ENCODE measurements at places on chromosomes 12 and 14.

- no peak for DNase-seq
These were observed 130.3 kb upstream of the FUT8 start for GRCh38 chr14:65281991-65282895.

GRCh38 chr14:57818511-57818910 lies 47.4 kb downstream of the SLC35F4 start:
- no peak for DNase-seq

- DNase-seq, result no peak
These were observed 3.1 kb upstream of the ATF7IP start for GRCh38 chr12:14362352-14362751.

DNA sequence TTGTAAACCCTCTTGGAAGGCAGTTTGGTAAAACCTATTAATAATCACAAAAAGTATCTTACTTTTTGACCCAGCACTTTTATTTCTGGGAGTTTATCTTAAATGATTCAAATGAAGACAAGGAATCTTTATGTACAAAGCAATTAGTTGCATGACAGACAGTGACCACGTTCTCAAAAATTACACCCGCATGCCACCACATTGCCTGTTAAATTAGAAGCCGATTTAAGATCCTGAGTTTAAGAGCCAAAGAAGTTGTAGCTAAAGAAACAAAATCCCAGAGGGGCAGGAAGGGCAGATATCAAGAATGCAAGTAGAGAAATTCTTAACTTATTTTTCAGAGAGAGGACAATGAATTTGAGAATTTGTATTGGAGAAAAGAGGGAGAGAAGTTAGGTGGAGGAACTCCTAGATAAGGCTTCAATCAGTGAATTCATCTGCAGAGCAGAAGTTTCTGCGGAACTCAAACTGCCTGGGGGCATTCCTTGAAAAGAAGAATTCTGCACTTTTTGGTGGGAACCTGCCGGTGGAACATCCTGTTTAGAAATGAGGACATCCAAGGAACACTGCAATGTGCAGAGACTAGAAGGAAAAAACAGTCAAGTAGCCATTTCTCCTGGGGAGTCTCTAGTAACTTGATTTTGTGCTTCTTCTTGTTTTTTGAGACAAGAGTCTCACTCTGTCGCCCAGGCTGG lies 1.1 kb upstream of the RIOX1 start:
- DNase-seq, result no peak

- DNase-seq, result no peak
These were observed 14.6 kb upstream of the SP1 start for GRCh38 chr12:53365245-53365904.

- DNase-seq, result no peak
These were observed 31.7 kb downstream of the KLRK1 start for GRCh38 chr12:10358131-10358530.

GRCh38 chr12:116630762-116631161 lies 71.6 kb downstream of the MAP1LC3B2 start:
- no peak for DNase-seq

DNA sequence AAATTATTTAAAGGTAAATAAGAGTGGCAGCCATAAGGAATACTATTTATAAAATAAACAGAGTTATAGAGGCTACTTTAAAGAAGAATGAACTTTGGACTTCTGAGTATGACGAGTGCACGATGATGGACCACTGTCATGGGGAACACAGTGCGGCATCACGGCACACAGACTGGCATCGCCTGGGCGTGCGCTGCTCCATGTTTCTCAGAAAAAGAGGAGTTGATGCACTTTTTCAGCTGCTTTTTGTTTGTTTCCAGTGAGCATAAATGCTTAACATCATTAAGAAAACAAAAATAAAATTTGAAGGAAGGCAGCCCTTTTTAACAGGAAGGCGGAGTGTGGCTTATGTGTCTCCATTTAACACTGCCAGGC lies 23.3 kb upstream of the EAPP start:
- no peak for DNase-seq

- no peak for DNase-seq
These were observed 5.4 kb downstream of the RPS6KA5 start for GRCh38 chr14:91055016-91055415.

GRCh38 chr12:15794836-15795235 lies 5.6 kb upstream of the EPS8 start:
- no peak for DNase-seq

GRCh38 chr12:131561051-131561450 lies 149.8 kb upstream of the SFSWAP start:
- DNase-seq, result no peak

DNA sequence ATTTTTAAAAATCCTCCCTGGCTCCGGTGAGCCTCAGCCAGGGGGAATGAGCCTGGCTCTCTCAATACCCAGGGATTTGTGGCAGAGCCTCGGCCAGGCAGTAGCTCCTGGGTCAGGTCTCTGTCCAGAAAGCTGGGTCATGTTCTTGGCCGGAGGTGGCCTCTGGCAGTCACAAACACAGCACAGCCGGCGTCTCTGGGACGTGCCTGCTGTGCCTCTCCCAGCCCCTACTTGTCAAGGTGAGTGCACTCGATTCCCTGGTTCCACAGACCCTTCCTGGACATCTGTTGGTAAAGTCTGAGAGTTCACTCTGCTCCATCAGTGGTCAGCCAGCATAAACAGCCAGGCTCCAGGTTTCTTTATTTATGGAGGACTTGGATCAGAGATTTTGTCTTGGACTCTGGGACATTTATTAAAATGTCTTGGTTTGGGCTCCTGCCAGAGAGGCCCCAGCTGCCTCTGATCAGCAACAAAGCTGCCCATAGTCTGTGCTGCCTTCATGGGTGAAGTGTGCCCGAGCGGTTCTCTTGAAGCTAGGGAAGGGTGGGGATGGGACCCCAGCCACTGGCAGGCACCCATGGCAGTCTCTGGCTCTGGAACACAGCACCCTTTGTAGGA lies 56.7 kb downstream of the DGLUCY start:
- DNase-seq, result no peak

GRCh38 chr12:110256780-110257431 lies 24.1 kb upstream of the ATP2A2 start:
- DNase-seq, result no peak

GRCh38 chr12:19893514-19893913 lies 454.2 kb downstream of the AEBP2 start:
- no peak for DNase-seq

GRCh38 chr14:65065719-65066118 lies 36.6 kb downstream of the MAX start:
- no peak for DNase-seq

DNA sequence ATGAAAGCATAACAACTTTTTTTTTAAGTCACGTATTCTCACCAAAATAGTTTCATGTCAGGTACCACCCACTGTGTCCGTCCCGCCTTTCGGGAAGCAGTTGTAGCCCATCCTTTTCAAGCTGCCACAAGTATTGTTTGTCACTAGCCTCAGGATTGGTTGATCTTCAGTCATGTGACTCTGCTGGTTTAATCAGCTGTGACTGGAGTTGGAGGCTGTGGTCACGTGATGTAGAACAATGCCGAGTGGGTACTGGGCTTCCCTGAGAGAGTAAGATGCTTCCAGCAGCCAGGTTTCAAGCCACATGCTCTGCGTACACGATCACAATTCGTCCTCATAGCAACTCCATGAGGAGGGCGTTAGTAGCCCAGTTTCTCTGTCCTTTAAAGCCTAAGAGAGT lies 83.0 kb upstream of the WSCD2 start:
- DNase-seq, result no peak

DNA sequence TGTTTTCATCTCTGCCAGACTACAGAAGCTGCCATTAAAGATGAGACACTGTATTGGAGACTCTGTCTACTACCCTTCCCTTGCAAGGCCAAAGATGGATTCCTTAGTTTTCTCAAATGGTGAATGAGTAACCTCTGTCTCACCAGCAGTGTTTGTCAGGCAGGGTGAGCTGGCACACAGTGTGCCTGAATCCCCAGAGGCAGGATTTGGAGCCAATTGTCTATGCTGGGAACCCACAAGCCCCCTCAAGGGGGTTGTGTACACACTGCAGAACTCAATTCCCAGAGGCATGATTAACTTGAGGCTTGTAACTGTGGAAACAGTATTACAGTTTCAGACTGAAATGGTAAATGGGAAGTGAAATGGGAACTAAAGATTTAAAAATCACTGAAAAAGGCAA lies 136.8 kb upstream of the PTPRB start:
- no peak for DNase-seq

GRCh38 chr12:74328623-74329022 lies 209.0 kb upstream of the ATXN7L3B start:
- DNase-seq, result no peak

- DNase-seq, result no peak
These were observed 6.9 kb downstream of the MLEC start for GRCh38 chr12:120693848-120694247.

- no peak for DNase-seq
These were observed 10.9 kb downstream of the TCHP start for GRCh38 chr12:109910969-109911348.

GRCh38 chr14:53444677-53445312 lies 291.7 kb upstream of the DDHD1 start:
- no peak for DNase-seq

DNA sequence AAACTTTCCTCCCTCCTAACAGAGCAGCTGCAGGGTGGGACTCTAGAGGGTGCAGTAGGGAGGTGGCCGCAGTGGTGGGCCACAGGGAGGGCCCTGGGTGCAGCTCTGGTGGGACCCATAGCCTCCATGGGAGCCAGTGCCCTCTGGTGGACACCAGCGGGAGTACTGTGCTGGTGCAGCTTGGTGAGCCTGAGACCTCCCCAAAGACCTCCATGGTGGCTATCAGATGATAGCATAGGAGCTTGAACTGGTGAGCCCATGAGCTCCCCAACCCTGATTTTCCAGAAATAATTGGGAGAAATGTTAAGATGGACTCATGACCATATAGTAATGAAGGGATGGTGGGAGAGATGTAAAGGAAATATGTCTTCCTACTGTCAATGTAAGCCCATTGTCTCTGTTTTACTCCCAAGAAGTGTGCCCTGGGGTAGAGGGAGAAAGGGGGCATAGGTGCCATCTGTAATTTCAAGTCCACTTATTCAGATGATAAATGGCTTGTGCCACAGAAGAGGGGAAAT lies 98.7 kb downstream of the GAS2L3 start:
- DNase-seq, result no peak

DNA sequence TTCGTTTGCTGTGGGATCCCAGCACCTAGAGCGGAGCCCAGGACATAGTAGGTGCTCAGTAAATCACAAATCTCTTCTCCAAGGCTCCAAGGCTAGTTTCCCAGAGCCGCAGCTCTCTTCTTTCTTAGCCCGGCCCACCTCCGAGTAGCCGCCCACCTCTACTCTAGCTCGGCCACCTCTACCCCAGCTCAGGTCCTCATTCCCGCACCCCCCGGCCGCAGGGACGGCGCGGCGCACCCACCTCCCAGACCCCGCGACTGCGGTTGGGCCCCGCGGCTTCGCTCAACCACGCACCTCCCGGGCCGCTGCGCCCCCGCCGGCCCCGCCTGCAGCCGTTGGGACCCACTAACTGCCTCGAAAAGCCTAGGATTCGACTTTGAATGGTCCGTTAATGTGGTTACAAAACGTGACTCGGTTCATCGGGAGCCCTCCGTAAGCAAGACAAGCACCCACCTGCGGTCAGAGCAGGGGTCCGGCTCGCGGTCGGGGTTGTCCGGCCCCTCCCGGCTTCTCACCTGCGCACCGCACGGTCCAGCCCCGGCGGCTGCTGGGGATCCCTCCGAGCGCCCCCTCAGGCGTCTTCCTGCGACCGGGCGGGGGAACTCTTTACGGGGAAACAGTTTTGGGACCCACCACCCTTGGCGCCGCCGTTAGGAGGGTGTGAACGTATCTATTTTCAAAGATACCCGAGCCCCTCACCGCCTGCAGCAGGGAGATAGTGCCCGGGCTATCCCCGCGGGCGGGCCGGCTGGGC lies at the start of gene SLC2A14:
Gene SLC2A14 (minus strand): TSS at position 350 of the 754 bp plus-strand sequence. CDS start 3,035 bp downstream, outside the sequence.
- DNase-seq, result no peak

- DNase-seq, result no peak
These were observed 23.8 kb downstream of the MLXIP start for GRCh38 chr12:122102331-122102730.

DNA sequence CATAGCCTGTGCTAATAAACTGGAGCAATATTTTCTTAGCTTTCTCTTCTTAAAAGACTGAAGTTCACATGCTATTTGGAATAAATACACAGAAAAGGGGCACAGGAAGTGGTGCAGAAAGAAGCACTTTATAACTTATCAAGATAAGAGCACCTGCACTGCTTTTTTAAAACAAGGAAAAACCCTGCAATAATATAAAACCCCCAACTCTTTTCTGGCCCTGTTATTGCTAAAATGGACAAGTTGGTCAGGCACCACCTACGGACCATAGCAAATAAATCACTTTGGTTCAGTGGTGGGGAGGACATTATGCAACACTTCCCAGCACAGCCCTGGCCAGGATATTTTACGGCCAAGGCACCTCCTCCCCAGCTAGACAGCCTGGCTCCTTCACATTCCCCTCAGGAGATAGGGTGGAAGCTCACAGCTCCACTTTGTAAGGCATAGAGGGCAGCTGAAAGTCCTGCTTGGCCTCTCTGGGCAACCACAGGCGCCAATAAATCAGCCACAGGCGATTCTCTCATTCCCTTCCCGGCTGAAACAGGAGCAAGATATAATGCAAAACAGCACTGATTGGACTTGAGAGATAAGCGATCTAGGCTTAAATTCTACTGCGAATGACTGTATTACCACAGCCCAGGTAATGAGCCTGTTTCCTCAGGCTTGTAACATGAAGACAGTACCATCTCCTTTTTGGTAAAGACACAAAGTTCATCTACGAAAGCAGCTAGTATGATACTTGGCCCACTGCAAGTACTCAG lies 2.0 kb downstream of the ZBTB25 start:
- no peak for DNase-seq

DNA sequence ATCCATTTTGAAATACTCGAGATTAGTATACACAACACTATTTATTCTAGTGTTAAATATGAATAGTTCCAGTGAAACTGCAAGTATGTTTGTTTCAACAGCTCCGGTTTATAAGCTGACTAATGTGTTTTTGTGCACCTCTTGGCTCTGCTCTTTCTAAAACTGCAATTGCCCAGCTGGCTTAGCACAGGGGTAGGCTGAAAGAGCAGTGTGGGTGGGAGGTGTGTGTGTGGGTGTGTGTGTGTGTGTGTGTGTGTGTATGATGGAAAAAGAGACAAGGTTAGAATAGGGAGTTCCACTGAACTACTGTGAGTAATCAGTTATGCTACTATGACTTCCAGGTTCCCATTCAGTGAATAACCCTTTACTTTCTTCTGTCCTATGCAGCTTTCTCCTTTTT lies 37.8 kb upstream of the DDHD1 start:
- peak; percentile 61 for DNase-seq

DNA sequence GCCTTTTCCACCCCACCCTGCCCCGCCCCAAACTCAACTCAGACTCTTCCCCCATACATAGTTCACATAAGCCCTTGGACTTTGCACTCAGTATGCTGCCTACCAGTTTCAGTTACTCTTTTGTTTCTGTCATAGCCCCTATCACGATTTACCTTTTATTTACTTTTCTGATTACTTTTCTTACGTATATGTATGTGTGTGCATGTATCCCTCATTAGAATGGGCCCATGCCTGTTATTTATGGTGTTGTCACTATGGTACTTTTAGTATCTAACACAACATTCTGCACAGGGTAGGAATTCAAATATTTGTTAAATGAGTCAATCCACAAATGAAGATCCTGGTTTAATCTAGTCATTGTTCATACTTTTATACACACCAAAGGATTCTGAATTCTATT lies 16.5 kb upstream of the LUM start:
- no peak for DNase-seq

- DNase-seq, result no peak
These were observed 185.3 kb downstream of the TSPAN9 start for GRCh38 chr12:3262470-3262869.

GRCh38 chr14:24075485-24076301 lies 4.3 kb downstream of the CPNE6 start:
- DNase-seq, result no peak

All from activated CD4-positive, alpha-beta T cell treated with anti-CD3 and anti-CD28 coated beads, Interleukin-2, amount 50 U/mL, for 24 hours (primary cell).